ENCODE measurements at places on chromosomes 16 and 17.

GRCh38 chr16:55570159-55570558 lies 3.7 kb downstream of the CAPNS2 start:
- no peak for DNase-seq

- DNase-seq: no peak
Measured at GRCh38 chr17:81006891-81007290, 15.2 kb downstream of the CHMP6 start.

- DNase-seq: no peak
Measured at GRCh38 chr16:2963074-2963722, 877 bp upstream of the KREMEN2 start.

GRCh38 chr16:57800200-57801097 lies 1.8 kb downstream of the KIFC3 start:
- DNase-seq: no peak

DNA sequence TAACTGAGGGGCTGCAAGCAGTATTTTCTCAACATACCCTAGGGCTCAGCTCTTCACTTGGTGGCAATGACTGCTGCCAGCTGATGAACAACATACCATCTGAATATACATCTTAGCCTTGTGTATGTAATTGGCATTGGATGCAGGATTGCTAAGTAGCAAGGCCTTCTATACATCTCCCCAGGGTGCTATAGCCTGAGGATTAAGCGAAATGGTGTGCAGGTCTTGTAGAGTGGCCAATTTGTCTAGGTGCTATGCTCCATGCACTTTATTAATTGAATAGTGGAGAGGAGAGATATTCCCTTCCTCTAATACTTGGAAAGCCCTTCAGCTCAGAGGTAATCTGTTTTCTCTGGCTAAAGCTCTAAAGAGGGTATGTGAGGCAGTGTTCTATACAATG lies 71.9 kb downstream of the KIF2B start:
- no peak for DNase-seq

DNA sequence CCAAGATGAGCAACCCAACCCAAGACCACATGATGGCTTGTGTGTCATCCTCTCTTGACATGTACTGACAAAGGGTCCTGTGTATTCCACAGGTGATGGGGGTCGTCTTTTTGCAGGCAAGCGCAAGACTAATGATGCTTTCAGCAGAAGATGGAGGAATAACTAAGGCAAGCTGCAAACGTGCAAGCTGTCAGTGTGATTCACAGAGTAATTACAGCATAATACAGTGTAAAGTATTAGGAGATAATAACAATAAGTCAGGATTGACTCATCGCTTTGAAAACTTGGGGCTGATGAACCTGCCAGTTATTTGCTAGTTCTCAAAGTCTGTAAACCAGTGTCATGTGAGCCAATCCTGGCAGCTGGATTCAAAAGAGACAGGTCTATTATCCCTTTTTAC lies 41.6 kb upstream of the ASIC2 start:
- no peak for DNase-seq

GRCh38 chr17:28470914-28471366 lies 2.5 kb upstream of the SLC13A2 start:
- DNase-seq: no peak

- no peak for DNase-seq
Measured at GRCh38 chr17:2138761-2139160, 83.9 kb downstream of the HIC1 start.

DNA sequence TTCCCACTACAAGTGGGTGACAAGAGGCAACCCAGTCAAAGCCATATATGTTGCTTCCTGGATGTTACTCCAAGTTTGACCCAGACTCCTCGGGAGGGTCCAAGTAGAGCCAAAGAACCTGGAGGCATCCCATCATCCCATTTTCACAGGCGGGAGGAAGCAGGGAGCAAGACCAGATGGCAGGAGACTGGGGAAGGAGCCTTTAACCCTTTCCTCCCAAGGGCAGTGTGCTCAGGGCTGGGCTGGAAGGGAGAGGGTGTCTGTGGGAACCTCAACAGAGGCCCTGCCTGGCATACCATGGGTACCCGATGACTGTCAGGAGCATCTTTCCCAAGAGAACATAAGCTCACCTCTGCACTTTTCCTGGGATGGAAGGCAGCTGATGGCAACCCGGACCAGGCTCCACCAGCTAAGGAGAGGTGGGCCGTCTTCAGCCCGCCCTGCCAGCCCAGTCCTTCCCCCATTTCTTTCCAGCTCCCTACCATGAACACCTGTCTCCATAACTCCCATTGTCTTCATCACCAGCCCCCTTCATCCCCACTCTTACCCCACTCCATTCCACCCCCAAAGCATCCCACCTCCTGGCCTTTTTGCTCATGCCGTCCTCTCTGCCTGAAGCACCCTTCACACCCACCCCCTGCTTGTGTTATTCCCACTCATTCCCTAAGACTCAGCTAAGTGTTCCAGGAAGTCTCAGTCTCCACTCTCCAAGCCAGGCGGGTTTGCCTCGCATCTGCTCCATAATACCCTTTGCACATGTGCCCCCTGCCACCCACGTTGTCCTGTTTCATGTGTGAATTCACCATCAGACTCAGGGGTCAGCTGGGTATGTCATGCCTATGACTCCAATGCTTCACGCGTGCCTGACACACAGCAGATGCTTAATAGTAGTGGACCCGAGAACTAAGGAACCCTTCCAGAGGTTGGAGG lies 5.9 kb upstream of the SLC16A5 start:
- DNase-seq: no peak

- DNase-seq: no peak
Measured at GRCh38 chr16:66553223-66553622, 847 bp downstream of the CKLF start.

GRCh38 chr16:88971371-88972097 lies 5.5 kb downstream of the CBFA2T3 start:
- DNase-seq: no peak

DNA sequence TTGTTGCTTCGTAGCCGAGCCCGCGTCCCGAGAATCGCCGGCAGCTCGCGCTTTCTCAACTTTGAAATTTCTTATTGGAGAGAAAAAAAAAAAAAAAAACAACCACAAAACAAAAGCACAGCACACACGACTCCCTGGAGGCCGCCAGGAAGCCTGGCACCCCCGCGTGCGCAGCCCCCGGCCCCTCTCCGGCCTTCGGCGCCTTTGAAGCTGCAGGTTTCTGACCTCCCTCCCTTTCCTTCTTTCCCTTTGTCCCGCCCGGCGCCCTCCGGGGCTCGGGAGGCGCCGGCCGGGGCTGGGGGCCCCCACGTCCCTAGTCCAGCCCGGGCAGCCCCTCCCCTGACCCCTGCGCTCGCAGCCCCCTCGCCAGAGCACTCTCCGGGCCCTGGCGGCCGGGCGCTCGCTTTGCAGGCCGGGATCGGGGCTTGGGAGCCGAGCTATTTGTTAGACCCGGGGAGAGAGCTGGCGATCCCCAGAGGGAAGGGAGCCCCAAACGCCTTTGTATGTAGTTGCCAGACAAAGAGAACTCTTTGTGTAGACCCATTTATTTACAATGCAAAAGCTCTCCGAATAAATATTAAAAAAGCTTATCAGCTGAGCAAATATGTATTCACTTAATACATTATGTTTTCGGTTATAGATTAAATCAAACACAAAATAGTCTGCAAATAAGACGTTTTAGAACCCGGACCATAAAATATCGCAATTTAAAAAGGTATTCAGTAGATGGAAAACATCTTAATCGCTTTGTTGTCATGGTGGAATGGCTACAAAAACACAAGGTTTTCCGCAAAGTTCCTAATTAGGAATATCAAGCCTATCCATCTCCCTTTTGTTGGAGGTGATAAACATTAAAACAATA lies 2.3 kb downstream of the BAHCC1 start:
- DNase-seq: no peak

DNA sequence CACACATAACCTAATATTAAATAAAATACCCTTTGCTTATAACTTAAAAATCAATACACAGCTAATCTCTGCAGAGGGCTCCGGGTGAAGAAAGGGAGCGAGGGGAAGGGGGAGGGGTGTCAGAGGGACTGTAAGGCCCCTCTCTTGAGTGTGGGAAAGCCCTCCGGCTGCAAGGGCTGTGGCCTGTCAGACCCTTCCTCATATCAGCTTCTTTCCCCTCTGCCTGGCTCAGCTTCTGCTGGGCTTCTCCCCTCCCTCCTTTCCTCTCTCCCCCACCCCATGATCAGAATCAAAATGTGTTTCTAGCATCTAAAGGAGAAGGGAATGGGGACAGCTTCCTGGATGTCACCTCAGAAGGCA lies 4.6 kb upstream of the SCRN2 start:
- DNase-seq: no peak

DNA sequence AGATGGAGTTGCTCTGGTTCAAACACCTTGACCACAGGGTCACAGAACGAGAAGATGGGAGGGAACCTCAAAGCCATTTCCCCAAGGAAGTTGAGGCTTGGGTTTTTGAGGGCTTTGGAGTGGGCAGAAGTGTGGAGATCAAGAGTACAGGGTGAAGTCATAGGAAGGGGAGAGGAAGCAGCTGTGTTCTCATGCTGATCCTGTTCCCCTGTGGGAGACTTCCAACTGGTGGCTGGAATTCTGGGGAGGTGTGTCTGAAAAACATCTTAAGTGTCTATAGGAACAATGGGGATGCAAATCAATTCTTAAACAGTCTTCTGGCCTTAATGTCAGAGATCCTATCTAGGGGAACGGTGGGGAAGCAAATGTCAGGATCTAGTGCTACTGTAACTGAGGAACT lies 38.8 kb upstream of the HSBP1 start:
- DNase-seq: no peak

DNA sequence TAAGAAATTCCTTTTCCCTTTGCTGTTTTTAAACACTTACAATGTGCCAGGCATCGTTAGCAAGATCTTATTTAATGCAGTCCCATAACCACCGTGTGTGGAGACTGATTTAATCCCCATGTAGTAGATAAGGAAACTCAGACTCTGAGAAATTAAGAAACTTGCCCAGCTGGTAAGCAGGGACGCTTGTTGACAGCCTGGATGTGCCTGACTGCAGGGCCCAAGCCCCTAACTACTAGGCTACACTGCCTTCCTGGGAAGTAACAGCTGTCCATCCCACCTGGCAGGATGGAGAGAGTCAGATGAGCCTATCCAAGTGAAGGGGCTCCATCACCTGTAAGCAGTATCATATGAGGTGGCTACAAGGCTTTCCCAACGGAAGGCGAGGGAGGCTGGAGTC lies 23.1 kb downstream of the CDK5RAP3 start:
- no peak for DNase-seq
